ENCODE measurements at places on chromosomes 3 and 15. TPM values are rescaled to one million over a fixed set of nuclear protein-coding genes. Genes with fewer than 3 reads are reported as not detected.
A peak's percentile ranks its signal among the peaks of the same experiment; 100 is the strongest.

GRCh38 chr3:23594894-23595670 lies 210.7 kb upstream of the UBE2E1 start:
- DNase-seq, result no peak
- H3K27me3 ChIP-seq, result no peaks in the 10 kb centered on the region
- H3K4me1 ChIP-seq, result no peaks in the 10 kb centered on the region
- H3K36me3 ChIP-seq, result peaks cover 9% of the 10 kb centered on the region

DNA sequence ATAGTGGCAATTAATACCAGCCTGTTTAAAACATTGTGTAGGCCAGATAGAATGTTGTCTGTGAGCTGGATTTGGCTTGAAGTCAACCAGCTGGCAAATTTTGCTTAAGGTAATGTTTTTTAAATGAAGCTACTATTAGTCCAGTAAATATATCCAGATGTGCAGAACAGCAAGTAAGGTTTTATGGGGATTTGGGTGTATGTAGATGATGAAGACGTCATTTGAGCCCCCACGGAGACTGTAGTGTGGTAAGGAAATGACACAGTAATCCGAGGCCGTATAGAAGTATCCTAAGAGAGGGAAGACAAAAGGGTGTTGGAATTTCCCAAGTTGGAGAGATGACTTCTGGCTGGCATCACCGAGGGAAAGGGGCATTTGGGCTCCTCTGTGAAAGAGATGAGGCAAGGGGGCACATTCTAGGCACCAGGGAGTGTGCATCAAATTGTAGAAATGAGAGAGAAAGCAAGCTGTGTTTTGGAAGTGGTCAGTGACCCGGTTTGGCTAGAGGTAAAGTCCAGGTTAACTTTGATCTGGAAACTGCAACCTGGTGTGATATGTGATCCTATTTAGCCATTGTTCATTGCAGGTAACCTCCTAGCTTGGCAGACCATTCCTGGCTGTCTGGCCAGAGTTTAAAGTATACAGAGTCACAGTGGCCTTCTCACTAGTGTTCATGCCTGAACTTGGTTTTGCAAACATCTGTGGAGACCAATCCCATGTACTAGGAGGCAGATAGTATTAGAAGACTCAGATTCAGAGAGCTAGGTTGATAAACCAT lies 104.2 kb downstream of the ITPR1 start:
- H3K4me3 ChIP-seq, result no peak overlapping the region
- no peaks in the 10 kb centered on the region for H3K36me3 ChIP-seq
- H3K27me3 ChIP-seq, result no peaks in the 10 kb centered on the region
- H3K4me1 ChIP-seq, result peaks cover 30% of the 10 kb centered on the region

DNA sequence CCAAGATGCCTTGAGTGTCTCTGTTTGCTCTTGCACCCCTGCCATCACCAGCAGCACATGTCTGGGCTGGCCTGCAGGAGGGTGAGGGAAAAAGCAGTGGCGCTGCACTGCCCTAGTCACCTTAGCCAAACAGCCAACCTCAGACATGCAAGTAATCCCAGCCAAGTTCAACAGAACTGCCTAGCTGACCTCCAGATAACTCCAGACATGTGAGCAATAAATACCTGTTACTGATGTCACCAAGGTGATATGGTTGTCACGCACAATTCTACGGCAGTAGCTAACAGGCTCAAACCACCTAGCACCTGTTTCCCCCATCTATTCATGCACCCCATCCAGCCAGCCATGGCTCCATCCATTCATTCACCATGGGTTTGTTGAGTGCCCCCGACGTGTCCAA lies 99.9 kb downstream of the SRGAP3 start:
- no peak for DNase-seq
- no peaks in the 10 kb centered on the region for H3K4me1 ChIP-seq
- H3K27ac ChIP-seq, result no peak overlapping the region
- H3K4me3 ChIP-seq, result no peak overlapping the region
- H3K27me3 ChIP-seq, result peaks cover 2% of the 10 kb centered on the region

DNA sequence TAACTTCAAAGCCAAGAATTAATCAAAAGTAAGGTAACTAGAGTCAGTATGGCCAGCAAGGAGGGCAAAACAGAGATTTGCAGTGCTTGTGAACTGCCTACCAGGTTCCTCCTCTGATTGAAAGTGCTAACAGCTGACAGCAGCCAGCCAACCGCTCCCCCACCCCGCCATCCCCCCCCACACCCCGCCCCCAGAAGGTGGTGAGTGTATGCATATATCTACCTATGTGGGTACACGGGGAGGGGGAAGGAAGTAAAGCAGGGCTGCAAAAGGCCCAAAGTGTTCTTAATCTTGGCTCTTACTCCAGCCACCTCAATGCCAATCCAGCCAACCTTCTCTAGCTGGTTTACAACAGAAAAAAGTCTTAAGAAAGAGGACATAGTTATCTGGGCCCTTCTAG lies 50.7 kb downstream of the RAF1 start:
- H3K36me3 ChIP-seq, result peaks cover 36% of the 10 kb centered on the region
- H3K27ac ChIP-seq, result peak overlapping the region; percentile 41
- peaks cover 40% of the 10 kb centered on the region for H3K4me1 ChIP-seq
- H3K4me3 ChIP-seq, result no peak overlapping the region
- no peaks in the 10 kb centered on the region for H3K27me3 ChIP-seq

DNA sequence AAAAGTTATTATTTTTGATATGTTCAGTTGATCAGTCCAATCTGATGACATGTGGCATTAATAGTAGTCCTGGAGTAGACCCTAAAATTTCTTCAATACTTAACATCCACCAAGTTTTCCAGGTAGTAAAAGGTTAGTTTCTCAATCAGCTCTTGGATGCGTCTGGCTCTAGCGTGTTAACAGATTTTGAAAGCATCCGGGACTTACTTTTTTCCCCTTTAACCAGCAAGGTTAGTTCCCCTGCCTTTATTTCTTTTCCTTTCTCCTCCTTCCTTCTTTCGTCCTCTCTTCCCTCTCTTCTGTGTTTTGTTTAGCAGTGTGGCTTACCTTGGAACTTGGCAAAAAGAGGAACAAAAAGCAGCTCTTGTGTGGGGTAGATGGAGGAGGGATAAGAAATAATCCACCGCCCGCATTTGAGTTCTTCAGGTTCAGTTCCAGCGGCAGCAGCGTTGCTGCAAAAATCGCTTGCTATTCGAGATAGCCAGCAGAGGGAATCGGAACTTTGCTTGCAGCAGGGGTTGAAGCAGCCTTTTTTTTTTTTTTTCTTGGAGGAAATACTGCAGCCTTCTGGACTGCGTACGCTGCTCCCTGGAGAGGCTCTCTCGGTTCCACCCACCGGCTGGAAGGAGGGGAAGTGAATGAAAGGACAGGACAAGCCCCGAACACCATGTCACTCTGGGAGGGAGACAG lies at the start of gene RBMS3:
RBMS3 (plus strand) TSS at position 668 of the 690 bp plus-strand sequence.
- peak within 1 kb of the TSS; percentile 77 for H3K4me3 ChIP-seq
- peak within 1 kb of the TSS; percentile 79 for H3K27ac ChIP-seq
- H3K4me1 ChIP-seq, result peaks cover 34% of the 10 kb centered on the region
- peak; percentile 34 for DNase-seq
- no peaks in the 10 kb centered on the region for H3K36me3 ChIP-seq

DNA sequence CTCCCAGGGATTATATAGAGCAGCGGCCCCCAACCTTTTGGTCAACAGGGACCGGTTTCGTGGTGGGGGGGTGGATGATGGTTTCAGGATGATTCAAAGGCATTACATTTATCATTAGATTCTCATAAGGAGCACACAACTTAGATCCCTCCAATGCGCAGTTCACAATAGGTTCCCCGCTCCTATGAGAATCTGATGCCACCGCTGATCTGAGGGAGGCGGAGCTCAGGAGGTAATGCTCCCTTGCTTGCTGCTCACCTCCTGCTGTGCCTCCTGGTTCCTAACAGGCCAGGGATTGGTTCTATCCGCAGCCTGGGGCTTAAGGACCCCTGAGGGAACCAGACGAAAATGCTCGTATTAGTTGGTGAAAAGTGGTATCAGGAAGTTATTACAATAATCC lies 1.3 kb upstream of the HACD2 start:
- peaks cover 40% of the 10 kb centered on the region for H3K36me3 ChIP-seq
- peak; percentile 64 for DNase-seq
- H3K4me3 ChIP-seq, result no peak overlapping the region
- H3K4me1 ChIP-seq, result peaks cover 26% of the 10 kb centered on the region

- no peaks in the 10 kb centered on the region for H3K36me3 ChIP-seq
- H3K27ac ChIP-seq, result no peak overlapping the region
- no peak overlapping the region for H3K4me3 ChIP-seq
- H3K4me1 ChIP-seq, result no peaks in the 10 kb centered on the region
These were observed 144.9 kb downstream of the FBN1 start for GRCh38 chr15:48500595-48500994.

- H3K27me3 ChIP-seq, result no peaks in the 10 kb centered on the region
- H3K27ac ChIP-seq, result no peak overlapping the region
- H3K36me3 ChIP-seq, result peaks cover 22% of the 10 kb centered on the region
- H3K4me1 ChIP-seq, result peaks cover 6% of the 10 kb centered on the region
- no peak for DNase-seq
These were observed 24.7 kb upstream of the TM2D3 start for GRCh38 chr15:101676921-101677329.

DNA sequence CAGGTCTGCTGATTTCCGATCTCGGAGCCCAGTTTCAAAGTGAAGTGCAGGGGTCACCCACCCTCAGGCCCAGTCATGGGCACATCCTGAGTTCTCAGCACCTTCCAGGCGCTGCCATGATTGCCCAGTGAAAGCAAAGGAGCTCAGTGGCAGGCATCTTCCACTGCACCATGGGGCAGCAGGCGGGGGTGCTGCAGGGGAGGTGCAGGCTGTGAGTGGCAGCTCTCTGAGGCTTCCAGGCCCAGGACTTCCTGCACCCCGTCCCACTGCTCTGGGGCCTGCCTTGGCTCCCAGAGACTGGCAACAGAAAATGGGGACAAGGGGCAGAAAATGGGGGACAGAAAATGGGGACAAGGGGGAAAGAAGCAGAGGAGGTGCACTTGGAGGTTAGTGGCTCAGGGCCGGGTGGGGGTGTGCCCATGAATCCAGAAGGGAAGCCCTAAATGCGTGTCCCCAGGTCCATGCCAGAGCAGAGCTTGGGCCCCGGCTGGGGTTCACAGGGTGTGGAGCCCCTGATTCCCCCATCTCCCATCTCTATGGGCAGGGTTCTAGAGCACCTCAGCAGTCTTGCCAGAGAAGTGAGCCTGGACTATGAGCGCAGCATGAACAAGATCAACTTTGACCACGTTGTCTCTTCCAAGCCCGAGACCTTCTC lies 28.0 kb downstream of the DNAH1 start:
- peaks cover 3% of the 10 kb centered on the region for H3K4me1 ChIP-seq
- DNase-seq, result no peak
- H3K27me3 ChIP-seq, result no peaks in the 10 kb centered on the region
- no peaks in the 10 kb centered on the region for H3K36me3 ChIP-seq

- DNase-seq, result no peak
- H3K4me3 ChIP-seq, result no peak overlapping the region
- H3K27me3 ChIP-seq, result no peaks in the 10 kb centered on the region
These were observed 389.8 kb upstream of the KCNMB2 start for GRCh38 chr3:178146406-178146831.

DNA sequence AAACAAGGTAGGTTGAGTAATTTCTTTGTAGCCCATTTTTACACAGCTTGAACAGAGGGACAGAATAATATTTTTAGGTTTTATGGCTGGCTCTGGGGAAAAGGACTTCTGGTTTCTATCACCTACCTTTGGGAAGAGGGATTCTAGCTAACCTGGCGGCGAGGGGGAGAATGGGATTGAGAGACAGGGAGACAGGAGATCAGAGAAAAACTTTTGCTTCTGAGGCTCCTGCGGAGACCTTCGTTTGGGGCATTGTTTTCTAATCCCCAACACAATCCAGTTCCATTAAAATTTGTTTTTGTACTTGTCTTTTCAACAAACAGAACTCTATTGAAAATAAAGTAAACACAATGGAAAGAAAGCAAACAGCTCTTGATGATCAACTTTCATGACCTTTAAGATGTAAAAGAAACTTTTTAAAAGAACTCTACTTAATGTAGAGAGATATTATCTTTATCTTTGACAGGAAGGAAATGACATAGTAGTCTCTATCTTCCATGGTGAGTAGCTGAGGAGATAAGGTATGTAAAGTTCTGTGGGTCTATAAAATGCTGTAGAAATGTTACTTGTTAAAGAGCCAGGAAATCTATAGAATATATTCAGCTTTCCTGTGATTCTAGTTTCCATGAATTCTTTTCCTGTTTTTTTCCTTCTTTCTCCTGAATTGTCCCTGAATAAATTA lies 37.0 kb upstream of the P2RY1 start:
- H3K27me3 ChIP-seq, result no peaks in the 10 kb centered on the region
- H3K36me3 ChIP-seq, result no peaks in the 10 kb centered on the region
- DNase-seq, result no peak

- no peaks in the 10 kb centered on the region for H3K36me3 ChIP-seq
- H3K4me1 ChIP-seq, result peaks cover 2% of the 10 kb centered on the region
- H3K27me3 ChIP-seq, result no peaks in the 10 kb centered on the region
These were observed 16.4 kb downstream of the CHST13 start for GRCh38 chr3:126540342-126540849.

DNA sequence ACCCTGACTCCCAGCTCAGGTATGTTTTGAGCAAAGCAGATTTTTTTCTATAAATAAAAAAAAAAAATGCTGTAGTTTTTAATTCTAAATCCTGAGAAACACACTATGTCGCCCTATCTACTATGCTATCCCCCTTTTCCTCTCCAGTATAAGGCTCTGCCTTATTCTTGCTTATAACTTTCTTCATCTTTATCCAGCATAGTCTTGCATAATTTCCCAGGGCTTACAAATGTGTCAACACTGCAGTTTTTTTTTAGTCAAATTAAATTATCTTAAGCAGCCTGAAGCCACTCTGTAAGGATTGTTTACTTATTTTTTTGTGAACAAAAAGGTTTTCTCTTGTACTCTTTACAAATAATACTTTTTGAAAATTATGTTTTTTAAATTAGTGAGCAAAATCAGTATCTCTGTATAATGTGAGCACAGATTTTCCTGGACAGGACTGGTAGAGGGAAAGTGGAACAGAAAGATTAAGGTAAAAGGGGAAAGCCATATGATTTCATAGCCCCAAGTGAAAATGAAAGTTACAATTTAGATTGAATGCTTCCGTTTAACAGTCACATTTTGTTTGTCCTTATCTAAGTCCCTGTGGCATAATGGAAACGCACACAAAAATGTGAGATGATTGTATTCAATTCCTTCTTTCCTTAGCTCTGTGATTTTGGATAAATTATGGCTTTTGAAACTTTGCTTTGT lies 5.6 kb upstream of the PYDC2 start:
- H3K36me3 ChIP-seq, result no peaks in the 10 kb centered on the region
- H3K4me3 ChIP-seq, result no peak overlapping the region
- no peak overlapping the region for H3K27ac ChIP-seq
- H3K27me3 ChIP-seq, result peaks cover 1% of the 10 kb centered on the region
- H3K4me1 ChIP-seq, result no peaks in the 10 kb centered on the region

The FBN1 gene
- 0.38 TPM for total RNA-seq

The GPR62 gene
- total RNA-seq, result not detected

The MUC4 gene
- 0.20 TPM for total RNA-seq

The CISH gene
- 307 TPM for total RNA-seq

The GPX1 gene
- 202 TPM for total RNA-seq

The CLSTN2 gene
- not detected for total RNA-seq

The ZNF501 gene
- 3.2 TPM for total RNA-seq

The CIDEC gene
- not detected for total RNA-seq

The PLSCR2 gene
- total RNA-seq, result not detected

The STAC gene
- not detected for total RNA-seq

The KNL1 gene
- total RNA-seq, result 22.8 TPM

The LRRC31 gene
- not detected for total RNA-seq

The AAGAB gene
- total RNA-seq, result 42.6 TPM
